ENCODE measurements at places on chromosomes 2 and 18. TPM values are rescaled to one million over a fixed set of nuclear protein-coding genes. Genes with fewer than 3 reads are reported as not detected.

Gene MAPRE2
- 66.6 TPM for total RNA-seq

- DNase-seq, result peak; percentile 13
Measured at GRCh38 chr2:240310645-240311044, 124.8 kb upstream of the GPC1 start.

DNA sequence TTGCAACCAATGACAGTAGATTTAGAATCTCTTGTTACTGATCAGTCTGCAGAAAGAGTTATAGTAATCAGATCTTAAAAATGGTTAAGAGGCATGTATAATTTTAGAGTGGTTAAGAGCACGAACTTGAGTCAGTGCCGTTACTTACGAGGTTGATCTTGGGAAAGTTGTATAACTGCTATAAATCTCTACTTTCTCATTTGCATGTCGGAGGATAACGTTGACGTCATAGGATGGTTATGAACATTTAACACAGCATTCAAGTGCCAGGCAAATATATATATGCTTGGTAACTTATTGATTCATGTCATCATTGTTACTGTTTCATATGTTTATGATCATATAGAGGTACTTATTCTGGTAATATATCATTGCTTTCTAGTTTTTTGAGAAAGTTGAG is 146.2 kb downstream of the ARHGAP28 start:
- DNase-seq, result no peak

Gene HNMT
- total RNA-seq, result not detected

Gene CHRND
- not detected for total RNA-seq

DNA sequence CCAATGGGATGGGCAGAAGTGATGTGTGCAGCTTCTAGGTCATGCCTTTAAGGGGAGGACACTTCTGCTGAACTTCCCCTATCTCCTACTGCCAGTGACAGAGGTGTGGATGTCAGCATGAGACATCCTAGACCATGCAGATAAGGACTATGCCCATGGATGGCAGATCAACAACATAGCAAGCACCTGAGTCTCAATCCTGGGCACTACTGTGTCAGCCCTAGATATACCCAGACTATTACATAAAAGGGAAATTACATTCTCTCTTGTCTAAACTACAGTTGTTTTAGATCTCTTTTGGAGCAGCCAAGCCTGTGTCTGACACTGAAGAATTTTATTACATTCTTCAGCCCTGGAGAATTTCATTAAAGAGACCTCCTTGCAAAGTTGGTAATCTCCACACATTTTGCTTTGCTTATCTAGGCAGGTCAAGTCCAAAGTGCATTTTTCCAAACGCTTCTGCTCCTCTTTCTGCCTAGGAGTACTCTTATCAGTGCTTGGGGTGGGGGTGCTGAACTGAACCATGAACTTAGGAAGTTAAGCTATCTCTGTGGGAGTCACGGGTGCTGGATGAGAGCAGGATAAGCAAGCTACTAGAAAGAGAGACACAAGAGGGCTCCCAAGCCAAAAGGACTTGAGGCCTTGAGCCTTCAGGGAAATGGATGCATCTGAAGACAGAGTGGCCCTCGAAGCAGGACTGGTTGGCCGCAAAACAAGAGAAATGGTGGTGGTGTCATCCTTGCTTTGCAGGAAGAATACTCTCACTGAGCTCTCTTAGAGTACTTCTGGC is 95.2 kb upstream of the SPRED2 start:
- DNase-seq, result no peak

Gene SERPINB3
- not detected for total RNA-seq

Gene PRKRA
- 144 TPM for total RNA-seq

DNA sequence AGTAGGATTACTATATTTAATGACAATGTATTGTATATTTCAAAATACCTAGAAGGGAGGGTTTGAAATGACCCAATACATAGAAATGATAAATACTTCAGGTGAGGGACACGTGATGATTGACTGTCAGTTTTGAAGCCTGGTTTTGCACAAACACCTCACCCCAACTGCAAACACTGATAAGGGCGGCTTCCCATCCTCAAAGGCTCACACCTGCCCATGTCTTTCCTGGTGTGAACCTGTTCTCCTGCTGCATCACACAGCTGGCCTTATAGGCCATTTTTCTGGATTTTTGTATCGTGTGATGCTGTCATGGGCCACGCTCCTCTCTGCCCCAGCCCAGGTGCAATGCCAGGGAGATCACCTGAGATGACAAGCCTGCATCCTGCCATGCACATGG is 166.5 kb upstream of the NCK2 start:
- DNase-seq, result peak; percentile 34

Gene ACTG2
- total RNA-seq, result 0.27 TPM

GRCh38 chr2:174635776-174636404 is 38.3 kb upstream of the WIPF1 start:
- no peak for DNase-seq

Data from activated naive CD4-positive, alpha-beta T cell treated with anti-CD3 and anti-CD28 coated beads, Interleukin-2, amount 50 U/mL, for 72 hours (primary cell).